Bronchial smooth muscle cell (primary cell): ENCODE measurements at places on chromosomes 3 and 15. TPM values are rescaled to one million over a fixed set of nuclear protein-coding genes. Genes with fewer than 3 reads are reported as not detected.

The PYGO1 gene
- 6.3 and 7.4 TPM in 2 replicates for total RNA-seq

The ABHD5 gene
- 10.9 and 27.6 TPM in 2 replicates for total RNA-seq

The LRRC31 gene
- not detected in 2 replicates for total RNA-seq

The SUSD5 gene
- 3.9 and 5.7 TPM in 2 replicates for total RNA-seq
